ENCODE measurements at places on chromosomes 16 and 17.

GRCh38 chr17:66580184-66580955 is 254.5 kb upstream of the CACNG5 start:
- no peak for DNase-seq

- no peak for DNase-seq
Observed at GRCh38 chr17:58329810-58330537, 1.4 kb upstream of the TSPOAP1 start.

GRCh38 chr17:17789828-17790636 is 46.8 kb downstream of the SREBF1 start:
- no peak for DNase-seq

DNA sequence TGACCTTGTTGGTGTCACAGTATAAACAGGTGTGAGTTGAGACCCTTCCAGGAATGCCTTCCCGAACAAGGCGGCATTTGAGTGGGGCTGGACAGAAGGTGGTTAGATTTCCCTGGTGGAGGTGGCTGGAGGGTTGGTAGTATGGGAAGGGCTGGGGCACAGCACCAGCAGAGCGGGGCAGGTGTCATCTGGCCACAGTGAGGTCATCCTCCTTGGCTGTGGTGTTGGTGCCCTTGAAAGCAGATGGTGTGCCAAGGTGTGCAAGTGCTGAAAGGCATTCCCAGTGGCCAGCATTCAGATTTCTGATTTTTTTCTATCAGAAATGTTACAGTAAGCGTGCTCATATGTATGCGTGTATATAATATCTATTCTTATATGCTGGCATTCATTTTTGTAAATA is 126.6 kb downstream of the LAT start:
- DNase-seq, result no peak

GRCh38 chr17:17018021-17018441 is 24.2 kb upstream of the MPRIP start:
- no peak for DNase-seq

DNA sequence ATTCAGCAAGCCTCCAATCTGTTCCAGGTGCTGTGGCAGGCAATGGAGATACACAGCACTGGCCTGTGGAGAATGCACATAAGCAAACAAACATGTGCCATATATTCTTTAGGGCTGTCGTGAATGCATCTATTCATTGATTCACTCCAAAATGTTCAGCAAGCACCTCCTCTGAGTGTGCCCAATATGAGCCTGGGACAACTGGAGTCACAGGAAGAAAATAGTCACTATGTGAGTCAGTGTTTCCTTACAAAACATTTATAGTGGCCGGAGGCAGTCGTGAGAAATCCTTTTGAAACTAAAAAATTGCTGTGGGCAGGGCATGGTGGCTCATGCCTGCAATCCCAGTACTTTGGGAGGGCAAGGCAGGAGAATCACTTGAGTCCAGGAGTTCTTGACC is 310.1 kb downstream of the CA10 start:
- no peak for DNase-seq

- DNase-seq, result no peak
Observed at GRCh38 chr16:28573738-28574718, 20.3 kb downstream of the SGF29 start.

GRCh38 chr17:40921026-40921425 is 16.4 kb downstream of the KRT23 start:
- no peak for DNase-seq

- peak; percentile 84 for DNase-seq
Observed at GRCh38 chr17:7573324-7574080, 5.9 kb upstream of the CD68 start.

GRCh38 chr17:73100363-73100762 is 7.9 kb upstream of the SLC39A11 start:
- DNase-seq, result no peak

DNA sequence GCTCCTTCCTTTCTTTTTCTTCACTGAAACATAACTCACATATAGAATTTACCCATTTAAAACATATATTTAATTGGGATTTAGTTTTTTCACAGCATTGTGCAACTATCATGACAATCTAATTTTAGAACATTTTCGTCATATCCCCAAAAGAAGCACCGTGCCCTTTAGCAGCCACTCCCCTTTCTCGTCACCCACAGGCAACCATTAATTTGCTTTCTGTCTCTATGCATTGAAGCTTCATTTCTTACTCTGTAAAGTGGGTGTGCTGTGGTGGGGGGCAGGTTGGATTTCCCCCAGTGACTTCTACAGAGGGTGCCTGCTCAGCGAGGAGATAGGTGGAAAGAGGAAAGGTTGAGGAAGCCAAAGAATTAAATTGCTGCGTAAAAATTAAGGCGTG is 35.8 kb downstream of the MRC2 start:
- no peak for DNase-seq

DNA sequence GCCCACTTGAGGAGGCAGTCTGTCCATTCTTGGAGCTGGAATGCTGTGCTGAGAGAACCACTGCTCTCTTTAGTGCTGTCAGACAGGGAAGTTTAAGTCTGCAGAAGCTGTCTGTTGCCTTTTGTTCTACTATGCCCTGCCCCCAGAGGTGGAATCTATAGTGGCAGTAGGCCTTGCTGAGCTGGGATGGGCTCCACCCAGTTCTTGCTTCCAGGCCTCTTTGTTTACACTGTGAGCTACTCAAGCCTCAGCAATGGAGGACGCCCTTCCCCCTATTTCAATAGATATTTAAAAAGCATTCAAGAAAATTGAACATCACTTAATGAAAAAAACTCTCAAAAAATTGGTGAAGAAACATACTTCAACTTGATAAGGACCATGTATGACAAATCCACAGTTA is 313.5 kb downstream of the PHKB start:
- no peak for DNase-seq
